ENCODE measurements at places on chromosomes 1 and 21.
A peak's percentile ranks its signal among the peaks of the same experiment; 100 is the strongest.

DNA sequence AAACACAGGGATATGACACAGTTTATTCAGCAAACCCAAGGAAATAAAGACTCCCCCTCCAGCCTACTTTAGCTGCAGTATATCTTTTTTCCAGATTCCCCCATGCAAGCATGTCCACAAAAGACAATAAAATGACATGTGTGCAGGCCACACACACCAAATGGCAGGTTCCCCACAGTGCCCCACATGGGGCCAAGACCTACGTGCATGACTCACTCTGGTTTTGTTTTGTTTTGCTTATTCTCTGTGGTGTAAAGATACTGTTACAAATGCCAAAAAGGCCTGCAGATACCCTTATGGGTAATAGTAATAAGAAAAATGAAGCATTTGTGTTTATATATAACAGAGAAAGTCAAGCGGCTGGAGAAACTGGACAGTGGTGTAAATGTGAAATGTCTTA lies 71.6 kb downstream of the RD3 start:
- DNase-seq: no peak

GRCh38 chr1:205523891-205524793 lies 19.7 kb downstream of the CDK18 start:
- peak; percentile 87 for DNase-seq

- no peak for DNase-seq
Measured at GRCh38 chr1:203799157-203799556, 3.7 kb downstream of the ZBED6 start.

DNA sequence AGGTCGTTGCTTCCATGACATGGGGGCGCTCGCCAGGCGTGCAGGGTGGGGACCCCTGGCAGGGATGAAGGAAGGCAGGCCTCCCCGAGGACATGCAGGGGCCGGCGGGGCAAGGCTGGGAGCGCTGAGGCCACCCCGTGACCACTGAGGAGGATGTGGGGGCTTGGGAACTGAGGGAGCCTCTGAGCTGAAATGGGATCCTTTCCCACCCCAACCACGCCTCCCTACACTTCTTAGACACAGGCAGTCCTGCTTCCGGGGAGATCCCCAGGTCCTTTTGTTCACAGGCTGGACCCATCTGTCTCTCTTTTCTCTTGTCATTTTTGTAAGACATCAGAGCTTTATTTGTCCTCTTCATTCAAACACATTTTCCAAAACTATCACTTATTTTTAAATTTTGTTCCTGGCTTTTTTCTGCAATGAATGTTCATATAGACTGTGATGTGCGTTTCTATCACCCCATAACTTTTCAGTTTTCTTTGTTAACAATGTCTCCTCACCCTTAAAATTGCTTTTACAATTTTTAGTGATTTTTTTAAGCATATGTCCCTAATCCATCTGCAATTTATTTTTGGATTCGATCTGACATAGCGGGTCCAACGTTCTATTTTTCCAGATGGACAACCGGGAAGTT lies 156.7 kb upstream of the BACE2 start:
- DNase-seq: no peak

DNA sequence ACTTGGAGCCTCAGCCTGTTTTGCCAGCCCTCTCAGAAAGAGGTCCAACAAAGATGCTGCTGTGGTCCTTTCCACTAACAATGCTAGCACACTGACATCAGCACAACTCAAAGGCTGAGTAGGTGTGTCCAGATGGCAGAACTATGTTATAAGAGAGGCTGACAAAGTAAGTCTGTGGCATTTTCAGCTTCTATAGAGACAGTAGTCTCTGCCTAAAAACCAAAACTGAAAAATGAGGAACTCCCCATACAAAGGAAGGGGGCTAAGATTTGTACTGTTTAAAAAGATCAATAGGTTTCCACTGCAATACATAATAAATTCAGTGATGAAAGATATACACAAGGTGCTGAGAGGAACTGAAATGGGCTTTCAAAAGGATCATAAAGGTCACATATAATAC lies 12.3 kb downstream of the ERO1B start:
- no peak for DNase-seq

DNA sequence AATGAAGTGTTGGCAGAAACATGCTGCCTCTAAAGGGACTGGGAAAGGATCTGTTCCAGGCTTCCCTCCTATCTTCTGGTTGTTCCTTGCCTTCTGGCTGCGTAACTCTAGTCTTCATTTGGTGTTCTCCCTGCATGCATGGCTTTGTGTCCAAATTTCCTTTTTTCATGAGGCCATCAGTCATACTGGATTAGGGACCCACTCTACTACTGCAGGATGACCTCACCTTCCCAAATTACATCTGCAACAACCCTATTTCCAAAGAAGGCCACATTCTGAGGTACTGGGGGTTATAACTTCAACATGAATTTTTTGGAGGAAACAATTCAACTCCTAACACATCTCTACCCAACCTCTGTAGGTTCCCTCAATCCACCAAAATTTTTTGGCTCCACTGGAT lies 26.3 kb downstream of the MR1 start:
- no peak for DNase-seq

- no peak for DNase-seq
Measured at GRCh38 chr1:76782809-76783208, 84.5 kb upstream of the ST6GALNAC5 start.

DNA sequence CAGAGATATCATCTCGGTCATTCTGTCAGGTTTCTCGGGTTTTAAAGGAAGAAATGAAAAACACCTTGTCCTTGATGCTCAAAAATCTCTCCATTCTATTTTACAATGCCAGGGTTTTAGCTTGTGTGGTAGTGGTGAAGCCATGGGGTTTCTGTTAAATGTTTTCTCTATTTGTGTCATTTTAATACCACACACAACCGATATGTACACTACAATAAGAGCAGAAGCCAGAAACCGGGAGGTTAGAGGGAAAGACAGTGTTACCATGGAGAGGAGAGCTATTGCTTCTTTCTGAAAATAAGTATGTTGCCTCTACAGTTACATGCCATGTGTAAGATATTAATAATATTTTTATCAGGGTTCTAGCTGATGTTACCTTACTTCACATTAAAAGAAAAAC lies 2.8 kb downstream of the SLC35D1 start:
- no peak for DNase-seq

DNA sequence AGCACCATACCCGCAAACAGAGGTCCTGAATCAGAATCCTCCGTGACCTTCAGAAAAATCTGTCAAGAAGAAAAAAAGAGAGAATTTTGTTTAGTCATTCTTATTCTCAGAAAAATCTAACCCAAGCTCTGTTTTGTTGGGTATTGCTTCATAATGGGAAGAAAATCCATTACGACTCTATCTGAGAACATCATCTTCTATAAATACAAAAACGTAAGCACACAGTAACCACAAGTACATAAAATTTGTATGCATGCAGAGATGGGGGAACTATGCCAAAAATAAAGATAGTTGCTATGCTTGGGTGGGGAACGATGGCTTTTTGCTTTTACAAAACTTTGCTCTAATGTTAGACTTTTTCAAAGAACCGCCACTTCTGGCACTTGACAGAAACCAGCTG lies 84.2 kb downstream of the ABCA4 start:
- no peak for DNase-seq

DNA sequence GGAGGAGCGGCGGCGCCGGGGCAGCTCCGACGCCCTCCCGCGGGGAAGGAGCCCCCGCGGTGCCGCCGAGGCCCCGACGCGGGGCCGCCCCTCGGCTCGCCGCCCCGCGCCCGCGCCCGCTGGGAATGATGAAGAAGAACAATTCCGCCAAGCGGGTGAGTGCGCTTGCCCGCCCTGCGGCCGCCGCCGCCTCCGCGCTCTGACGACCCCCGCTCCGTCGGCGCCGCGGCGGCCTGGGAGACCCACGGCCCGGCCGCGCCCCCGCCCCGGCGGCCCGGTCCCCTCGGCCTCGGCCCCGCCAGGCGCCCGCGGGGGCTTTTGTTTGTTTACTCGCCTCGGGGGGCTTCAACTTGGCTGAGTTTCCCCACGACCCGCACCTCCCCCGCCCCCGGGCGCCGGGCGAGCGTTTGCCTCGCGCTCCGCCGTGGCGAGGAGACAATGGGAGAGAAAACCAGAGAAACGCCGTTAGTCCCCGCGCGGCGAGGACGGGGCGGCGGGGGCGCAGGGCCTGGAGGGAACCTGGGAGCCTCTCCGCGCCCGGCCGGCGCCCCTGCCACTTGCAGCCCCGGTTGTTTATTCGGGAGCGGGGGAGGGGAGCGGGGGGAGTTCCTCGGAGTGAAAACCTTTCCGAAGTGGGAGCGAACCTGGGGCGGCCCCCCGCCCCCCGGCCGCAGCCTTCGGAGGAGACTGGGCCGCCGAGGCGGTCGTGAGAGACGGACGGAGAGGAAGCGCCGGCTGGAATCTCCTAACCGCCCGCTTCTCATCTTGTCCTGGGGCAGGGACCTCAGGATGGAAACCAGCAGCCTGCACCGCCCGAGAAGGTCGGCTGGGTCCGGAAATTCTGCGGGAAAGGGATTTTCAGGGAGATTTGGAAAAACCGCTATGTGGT lies 661 bp downstream of the PLEKHO1 start:
- peak; percentile 68 for DNase-seq

- DNase-seq: no peak
Measured at GRCh38 chr1:163291461-163291860, 30.3 kb upstream of the NUF2 start.

GRCh38 chr1:233215135-233215760 lies 80.3 kb downstream of the PCNX2 start:
- no peak for DNase-seq

GRCh38 chr1:12711536-12711935 lies 4.4 kb upstream of the AADACL3 start:
- DNase-seq: no peak

DNA sequence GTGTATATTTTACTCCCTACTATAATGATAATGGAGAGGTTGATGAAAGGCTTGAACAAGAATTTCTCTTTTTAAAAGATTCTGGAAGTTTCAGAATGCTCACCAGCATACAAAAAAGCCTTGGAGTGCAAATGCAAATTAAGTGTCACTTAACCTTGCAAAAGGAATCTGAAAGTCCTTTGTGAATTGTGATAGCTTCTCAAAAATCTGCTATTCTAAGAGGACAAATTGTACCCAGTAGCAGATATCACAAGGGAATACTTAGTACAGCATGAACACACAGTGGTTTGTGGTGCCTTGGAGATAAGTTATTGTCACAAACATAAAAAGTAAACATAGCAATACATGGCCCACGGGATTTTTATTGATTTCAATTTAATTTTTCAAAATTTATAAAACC lies 1208.3 kb upstream of the B3GALT2 start:
- DNase-seq: no peak

- no peak for DNase-seq
Measured at GRCh38 chr1:244165021-244165420, 113.9 kb downstream of the ZBTB18 start.

DNA sequence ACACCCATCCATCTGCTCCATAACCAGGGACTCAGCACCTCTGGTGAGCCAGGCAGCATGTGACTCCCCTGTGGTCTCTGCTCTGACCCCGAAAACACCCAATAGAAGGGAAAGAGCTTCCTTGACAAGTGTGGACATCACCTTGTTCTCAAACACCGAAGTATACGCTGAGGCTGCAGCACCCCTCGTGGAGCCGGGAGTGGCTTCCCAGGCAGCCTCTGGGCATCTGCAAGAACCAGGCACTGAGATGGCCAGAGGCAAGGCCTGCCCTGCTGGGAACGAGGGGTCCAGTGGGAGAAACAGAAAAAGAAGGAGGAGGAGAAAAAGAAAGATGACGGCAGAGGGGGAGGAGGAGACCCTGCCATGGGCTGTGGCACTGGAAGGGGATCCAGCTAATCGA lies 18.2 kb upstream of the AJAP1 start:
- DNase-seq: no peak

DNA sequence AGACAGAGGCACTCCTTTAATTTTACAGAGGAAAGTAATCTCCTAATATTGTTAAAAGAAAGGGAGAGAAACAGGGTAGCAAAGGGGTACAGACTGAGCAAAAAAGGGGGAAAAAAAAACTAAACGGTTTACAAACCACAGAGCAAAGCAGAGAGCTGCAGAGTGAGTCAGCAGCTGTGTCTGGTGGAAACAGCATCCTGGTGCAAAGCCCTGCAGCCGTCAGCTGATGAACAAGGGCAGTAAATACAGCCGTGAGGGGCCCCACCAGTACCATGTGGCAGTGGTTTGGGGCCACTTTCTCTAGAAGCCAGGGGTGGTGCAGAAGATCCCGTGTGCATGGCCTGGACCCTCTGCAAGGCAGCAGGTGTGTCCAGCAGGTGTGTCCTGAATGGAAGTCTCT lies 111.3 kb downstream of the ERG start:
- DNase-seq: no peak

- no peak for DNase-seq
Measured at GRCh38 chr1:27098431-27099134, 56.3 kb downstream of the SLC9A1 start.

- DNase-seq: no peak
Measured at GRCh38 chr1:169001353-169001752, 105.1 kb upstream of the ATP1B1 start.

GRCh38 chr1:4173731-4174130 lies 273.7 kb upstream of the C1orf174 start:
- no peak for DNase-seq

- no peak for DNase-seq
Measured at GRCh38 chr1:160836561-160836960, 26.1 kb downstream of the CD244 start.

DNA sequence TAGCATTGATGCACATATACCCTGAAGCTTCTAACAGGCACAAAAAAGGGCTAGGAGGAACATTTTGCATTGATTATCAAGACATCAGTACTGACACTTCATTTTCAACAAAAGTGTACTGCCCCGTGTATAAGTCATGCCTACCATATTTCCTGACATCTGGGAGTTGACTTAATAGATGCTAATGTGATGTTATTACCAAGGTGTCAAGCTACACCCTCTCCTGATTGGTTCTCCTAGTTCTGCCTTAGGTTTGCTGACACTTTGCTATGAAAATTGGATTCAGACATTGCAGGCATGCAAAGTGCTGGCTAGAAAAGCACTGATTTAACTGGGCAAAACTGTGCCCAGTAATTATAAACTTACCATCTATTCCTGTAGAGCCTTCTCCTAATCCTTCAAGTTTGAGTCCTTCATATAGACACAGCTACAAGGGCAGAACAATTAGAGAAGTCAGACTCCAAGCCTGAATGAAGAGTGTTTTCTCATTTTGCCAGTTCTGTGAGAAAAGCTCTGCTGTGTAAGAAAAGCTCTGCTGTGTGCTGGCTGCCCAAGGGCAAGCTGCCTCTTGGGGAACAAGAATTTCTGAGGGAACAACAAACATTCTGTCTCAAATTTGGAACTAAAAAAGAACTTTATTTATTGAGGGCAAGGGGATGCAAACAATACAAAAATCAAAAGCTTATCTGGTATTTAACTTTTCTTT lies 11.2 kb downstream of the S100A10 start:
- no peak for DNase-seq

DNA sequence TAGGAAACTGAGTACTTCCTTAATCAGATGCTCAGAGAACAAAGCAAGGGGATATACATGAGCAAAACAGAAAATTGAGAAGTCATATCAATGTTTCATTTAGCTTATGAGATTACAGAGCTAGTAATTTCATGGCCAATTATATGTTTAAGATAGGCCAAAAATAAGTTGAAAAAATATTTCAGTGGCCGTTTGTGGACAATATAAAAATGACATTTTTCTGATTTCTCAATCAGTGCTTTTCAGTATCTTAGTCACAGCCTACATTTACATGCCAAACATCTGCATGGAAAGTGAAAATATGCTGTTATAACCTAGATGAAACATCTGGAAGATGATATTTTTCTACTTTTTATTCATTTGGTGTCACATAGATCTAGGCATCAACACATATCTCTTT lies 192.5 kb downstream of the HLX start:
- DNase-seq: no peak

- DNase-seq: peak; percentile 86
Measured at GRCh38 chr1:226034482-226034881, 28.0 kb upstream of the H3-3A start.

All from right forelimb (tissue), 1 donor.